ENCODE measurements at places on chromosomes 12 and 14. TPM values are rescaled to one million over a fixed set of nuclear protein-coding genes. Genes with fewer than 3 reads are reported as not detected.

The CEBPE gene
- total RNA-seq, result not detected

The FITM1 gene
- total RNA-seq, result not detected

The POTEM gene
- not detected for total RNA-seq

The TRPV4 gene
- 0.09 TPM for total RNA-seq

The PAX9 gene
- 3.4 TPM for total RNA-seq

The HOXC4 gene
- 3.1 TPM for total RNA-seq

The PRH2 gene
- total RNA-seq, result not detected

The KCNH5 gene
- total RNA-seq, result not detected

The RARG gene
- total RNA-seq, result 25.7 TPM

The ATXN2 gene
- total RNA-seq, result 52.5 TPM

The C12orf56 gene
- total RNA-seq, result 0.05 TPM

The ZNF891 gene
- 0.29 TPM for total RNA-seq

The ABCD2 gene
- total RNA-seq, result not detected

The CCDC60 gene
- total RNA-seq, result not detected

The GDF3 gene
- not detected for total RNA-seq

The PDE3A gene
- 2.9 TPM for total RNA-seq

The TBC1D30 gene
- 0.81 TPM for total RNA-seq

The IFI27 gene
- 1.4 TPM for total RNA-seq

The SIX6 gene
- not detected for total RNA-seq

The MEG3 gene
- 34.5 TPM for total RNA-seq

The ACOT6 gene
- not detected for total RNA-seq

The FSCB gene
- not detected for total RNA-seq

The BATF gene
- not detected for total RNA-seq

The TMCC3 gene
- 0.99 TPM for total RNA-seq

The COA8 gene
- total RNA-seq, result 46.4 TPM

The KRT75 gene
- 0.11 TPM for total RNA-seq

The TMEM63C gene
- 7.9 TPM for total RNA-seq

The SPIC gene
- not detected for total RNA-seq

The GPR135 gene
- 0.64 TPM for total RNA-seq

The HOXC10 gene
- total RNA-seq, result 3.0 TPM

The AQP2 gene
- not detected for total RNA-seq

The FBLN5 gene
- 7.3 TPM for total RNA-seq

The PUS7L gene
- 3.5 TPM for total RNA-seq

The PYGL gene
- total RNA-seq, result 177 TPM

The GLI1 gene
- total RNA-seq, result 4.8 TPM

The CLEC9A gene
- not detected for total RNA-seq

The SYNE3 gene
- total RNA-seq, result 0.70 TPM

Measured in A549 treated with AZD2906 at 1 μM for 4 hours (cell line).